Thoracic aorta (tissue), 2 donors: ENCODE measurements at places on chromosomes 3 and 15. TPM values are rescaled to one million over a fixed set of nuclear protein-coding genes. Genes with fewer than 3 reads are reported as not detected.

DNA sequence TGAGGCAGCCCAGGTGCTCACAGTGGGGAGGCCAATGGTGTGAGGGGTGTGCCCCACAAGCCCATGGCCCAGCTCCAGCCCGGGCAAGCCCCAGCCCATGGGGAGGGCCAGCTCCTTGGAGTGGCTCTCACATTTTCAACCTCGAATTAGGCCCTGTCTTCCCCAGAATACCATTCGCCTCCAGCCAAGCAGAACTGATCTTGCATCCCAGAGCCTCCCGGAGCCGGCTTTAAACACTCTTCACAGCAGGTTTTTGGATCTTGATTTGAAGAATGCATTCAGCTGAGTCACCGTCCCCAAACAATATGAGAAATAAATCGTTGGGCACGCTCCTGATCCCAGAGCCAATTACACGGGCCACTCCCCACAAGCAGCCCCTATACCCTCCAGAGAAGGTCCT lies 23.7 kb downstream of the TPRA1 start:
- H3K27ac ChIP-seq = no peak overlapping the region
- H3K4me3 ChIP-seq = no peak overlapping the region

SRGAP3 gene
- total RNA-seq = 12.8 TPM

CFAP44 gene
- total RNA-seq = 9.9 TPM

GRCh38 chr15:96702589-96702988 lies 372.1 kb downstream of the NR2F2 start:
- H3K36me3 ChIP-seq = no peaks in the 10 kb centered on the region
- H3K4me3 ChIP-seq = no peak overlapping the region
- H3K27me3 ChIP-seq = no peaks in the 10 kb centered on the region
- DNase-seq = no peak

- H3K27ac ChIP-seq = no peak overlapping the region
- no peaks in the 10 kb centered on the region for H3K36me3 ChIP-seq
- DNase-seq = no peak
Observed at GRCh38 chr15:60634815-60635214, 155.9 kb upstream of the ICE2 start.

GRCh38 chr3:513301-513700 lies 316.7 kb downstream of the CHL1 start:
- no peaks in the 10 kb centered on the region for H3K4me1 ChIP-seq
- H3K36me3 ChIP-seq = no peaks in the 10 kb centered on the region
- no peaks in the 10 kb centered on the region for H3K27me3 ChIP-seq
- DNase-seq = no peak

DNA sequence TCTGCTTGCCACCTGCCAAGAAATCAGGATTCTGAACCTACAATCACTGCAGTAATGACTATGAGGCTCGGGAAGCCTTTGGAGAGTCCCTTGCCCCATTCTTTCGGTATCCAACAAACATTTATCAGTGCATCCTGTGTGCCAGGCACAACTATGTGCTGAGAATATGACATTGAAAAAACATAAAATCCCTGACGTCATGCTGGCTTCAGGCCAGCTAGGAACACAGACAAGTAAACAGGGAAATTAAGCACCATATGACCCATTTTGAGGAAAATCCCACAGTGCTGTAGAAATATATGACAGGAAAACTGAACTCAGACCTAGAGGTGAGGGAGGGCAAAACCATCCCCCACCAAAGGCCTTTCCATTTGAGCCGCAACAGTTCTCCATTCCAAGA lies 34.1 kb upstream of the DET1 start:
- H3K27ac ChIP-seq = no peak overlapping the region
- H3K36me3 ChIP-seq = no peaks in the 10 kb centered on the region
- DNase-seq = no peak
- no peaks in the 10 kb centered on the region for H3K4me1 ChIP-seq
- no peak overlapping the region for H3K4me3 ChIP-seq
- H3K27me3 ChIP-seq = no peaks in the 10 kb centered on the region

GRCh38 chr15:47813748-47814384 lies 96.6 kb downstream of the SEMA6D start:
- no peak for DNase-seq
- no peak overlapping the region for H3K27ac ChIP-seq
- no peaks in the 10 kb centered on the region for H3K4me1 ChIP-seq
- no peaks in the 10 kb centered on the region for H3K27me3 ChIP-seq
- no peaks in the 10 kb centered on the region for H3K36me3 ChIP-seq

- peaks cover 2% of the 10 kb centered on the region for H3K4me1 ChIP-seq
- no peaks in the 10 kb centered on the region for H3K27me3 ChIP-seq
- no peaks in the 10 kb centered on the region for H3K36me3 ChIP-seq
- DNase-seq = no peak
- H3K27ac ChIP-seq = no peak overlapping the region
Observed at GRCh38 chr3:46399557-46399956, 7.3 kb downstream of the CCR5AS start.

GRCh38 chr3:8550611-8551010 lies 49.0 kb downstream of the LMCD1 start:
- no peaks in the 10 kb centered on the region for H3K27me3 ChIP-seq
- H3K4me3 ChIP-seq = no peak overlapping the region
- peak overlapping the region; percentile 61 for H3K27ac ChIP-seq
- DNase-seq = no peak
- peaks cover 53% of the 10 kb centered on the region for H3K4me1 ChIP-seq
- H3K36me3 ChIP-seq = peaks cover 46% of the 10 kb centered on the region

- no peaks in the 10 kb centered on the region for H3K27me3 ChIP-seq
- H3K36me3 ChIP-seq = no peaks in the 10 kb centered on the region
- H3K27ac ChIP-seq = no peak overlapping the region
- no peak overlapping the region for H3K4me3 ChIP-seq
- DNase-seq = no peak
- no peaks in the 10 kb centered on the region for H3K4me1 ChIP-seq
Observed at GRCh38 chr3:68773401-68773800, 158.9 kb downstream of the TAFA4 start.

GABRR3 gene
- not detected for total RNA-seq

FGF7 gene
- 12.7 TPM for total RNA-seq

CKMT1B gene
- not detected for total RNA-seq

- peaks cover 50% of the 10 kb centered on the region for H3K4me1 ChIP-seq
- no peaks in the 10 kb centered on the region for H3K36me3 ChIP-seq
- peak overlapping the region; percentile 38 for H3K4me3 ChIP-seq
- no peaks in the 10 kb centered on the region for H3K27me3 ChIP-seq
- DNase-seq = peak; percentile 83
Observed at GRCh38 chr3:14452740-14453710, 50.6 kb downstream of the SLC6A6 start.

GRCh38 chr3:171088496-171088895 lies 62.0 kb upstream of the SLC2A2 start:
- no peaks in the 10 kb centered on the region for H3K27me3 ChIP-seq
- no peak for DNase-seq
- peaks cover 11% of the 10 kb centered on the region for H3K36me3 ChIP-seq
- H3K4me1 ChIP-seq = peaks cover 5% of the 10 kb centered on the region
- no peak overlapping the region for H3K27ac ChIP-seq
- H3K4me3 ChIP-seq = no peak overlapping the region
